ENCODE measurements at places on chromosomes 11 and 22. TPM values are rescaled to one million over a fixed set of nuclear protein-coding genes. Genes with fewer than 3 reads are reported as not detected.

DNA sequence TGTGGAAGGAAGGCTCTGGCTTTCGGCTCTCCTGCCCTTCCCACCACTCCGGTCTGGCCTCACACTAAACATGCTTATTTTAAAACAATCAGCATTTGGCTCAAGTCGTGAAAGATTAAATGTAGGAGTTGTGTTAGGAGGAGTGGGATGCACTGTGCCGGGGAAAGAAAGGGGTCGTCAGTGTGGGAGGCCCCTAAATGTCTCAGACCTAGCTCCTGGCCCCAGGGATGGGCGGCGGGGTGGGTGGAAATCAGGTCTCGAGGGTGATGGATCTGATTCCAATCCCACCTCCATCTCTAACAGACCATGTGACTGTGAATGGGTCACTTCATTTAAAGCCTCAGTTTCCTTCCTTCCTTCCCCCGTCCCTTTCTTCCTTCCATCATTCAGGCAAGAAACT is 6.9 kb upstream of the SHISAL1 start:
- no peak for DNase-seq

- DNase-seq: peak; percentile 32
Observed at GRCh38 chr11:35282221-35282882, 137.0 kb downstream of the SLC1A2 start.

DNA sequence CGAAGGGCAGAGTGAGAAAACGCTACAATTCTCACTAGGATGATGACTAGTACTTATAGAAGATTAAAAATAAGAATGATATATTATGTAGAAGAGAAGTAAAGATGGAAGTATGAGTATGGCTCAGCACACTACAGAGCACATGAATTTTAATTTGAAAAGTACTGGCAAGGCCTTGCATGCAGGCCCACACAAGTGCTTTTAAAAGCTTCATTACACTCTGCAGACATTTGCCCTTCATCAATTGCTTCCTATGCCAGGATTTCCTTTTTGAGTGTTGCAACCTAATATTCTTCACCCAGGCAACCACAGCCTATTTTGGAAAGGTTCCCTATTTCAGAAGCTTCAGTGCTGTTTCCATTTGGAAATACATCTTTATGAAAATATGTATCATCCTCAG is 81.1 kb downstream of the LARGE2 start:
- no peak for DNase-seq

DNA sequence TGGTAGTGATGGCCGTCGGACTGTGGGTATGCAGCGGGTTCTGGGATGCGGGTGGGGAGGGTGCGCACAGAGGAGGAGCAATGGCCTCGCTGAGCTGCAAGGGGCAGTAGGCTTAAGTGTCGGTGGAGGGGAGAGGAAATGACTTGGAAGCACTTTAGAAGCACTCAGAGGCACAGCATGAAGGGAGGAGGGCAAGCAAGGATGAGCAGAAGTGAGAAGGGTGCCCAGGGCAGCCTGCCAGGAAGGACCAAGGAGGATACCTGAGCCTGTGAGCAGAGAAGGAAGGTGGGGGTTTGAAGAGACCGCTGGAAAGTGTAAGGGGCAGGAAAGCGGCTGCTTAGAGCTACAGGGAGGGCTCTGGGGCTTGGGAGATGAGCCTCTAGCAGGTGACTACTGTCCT is 330 bp downstream of the SLC5A1 start:
- no peak for DNase-seq

DNA sequence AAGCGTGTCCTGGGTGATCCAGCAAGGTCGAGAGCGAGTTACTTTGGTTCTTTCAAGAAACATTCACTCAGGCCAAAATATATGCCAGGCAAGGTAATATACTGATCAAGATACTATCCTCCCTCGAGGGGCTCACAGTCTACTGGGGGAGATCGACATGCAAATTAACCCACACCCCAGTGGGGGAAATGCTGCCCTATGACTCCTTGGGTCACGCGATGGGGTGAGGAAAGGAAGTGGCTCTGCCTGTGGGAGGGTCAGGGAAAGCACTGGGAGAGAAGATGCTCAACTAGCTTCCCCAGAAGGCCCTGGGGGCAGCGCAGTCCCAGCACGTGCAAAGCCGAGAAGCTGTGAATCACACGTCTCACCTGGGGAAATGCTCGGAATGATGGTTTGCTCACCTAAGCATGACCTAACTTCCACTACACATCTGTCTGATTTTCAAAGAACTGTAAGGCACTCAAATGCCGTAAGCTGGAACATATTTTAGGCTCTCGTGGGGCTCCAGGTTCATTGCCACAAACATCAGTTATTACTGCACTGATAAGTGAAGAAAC is 130.7 kb downstream of the RCN1 start:
- DNase-seq: no peak

PNPLA3 gene
- 1.7 TPM for total RNA-seq

MYO7A gene
- total RNA-seq: under 0.01 TPM

COA4 gene
- total RNA-seq: 92.3 TPM

All from bronchial epithelial cell (primary cell).